ENCODE measurements at places on chromosomes 1 and 21.
A peak's percentile ranks its signal among the peaks of the same experiment; 100 is the strongest.

DNA sequence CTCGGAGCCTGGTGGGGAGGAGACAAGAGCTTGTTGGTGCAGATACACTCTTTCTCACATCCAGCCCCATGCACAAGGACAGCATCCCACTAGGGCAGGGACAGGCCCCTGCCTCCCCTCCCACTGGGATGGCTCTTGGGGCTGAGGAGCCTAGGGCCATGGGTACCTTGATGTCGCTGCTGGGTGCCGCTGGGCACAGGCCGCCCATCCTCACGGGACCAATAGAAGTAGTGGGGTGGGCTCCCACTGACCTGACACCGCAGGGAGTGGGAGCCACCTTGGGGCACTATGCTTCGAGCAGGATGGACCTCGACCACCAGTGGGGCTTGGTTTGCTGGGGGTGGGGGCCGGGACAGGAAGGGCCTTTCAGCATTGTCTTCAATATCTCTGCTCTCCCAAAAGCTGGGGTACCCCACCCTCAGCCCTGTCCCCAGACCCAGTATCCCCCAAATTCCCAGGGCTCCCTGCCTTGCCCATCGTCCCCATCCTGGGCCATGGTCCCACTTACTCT is 47.7 kb downstream of the LDLRAD2 start:
- no peak for DNase-seq

- DNase-seq = no peak
Measured at GRCh38 chr1:27868556-27868931, 3.8 kb upstream of the THEMIS2 start.

DNA sequence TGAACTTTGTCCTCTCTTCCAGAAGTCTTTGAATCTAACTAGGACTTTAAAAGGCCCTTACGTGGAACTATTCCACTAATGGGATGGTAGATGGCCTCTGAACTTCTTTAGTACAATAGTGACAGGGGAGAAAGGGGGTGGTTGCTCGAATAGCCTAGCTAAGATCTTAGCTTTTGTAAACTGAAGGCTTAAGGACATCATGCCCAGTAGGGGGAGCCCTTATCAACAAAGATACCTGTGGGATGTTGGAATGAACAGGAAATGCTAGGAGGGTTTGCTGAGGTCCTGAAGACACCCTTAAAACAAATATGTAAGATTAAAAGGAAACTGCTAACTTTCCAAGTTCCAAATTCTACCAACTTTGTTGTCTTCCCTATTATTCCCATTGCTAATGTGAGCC is 33.2 kb downstream of the NHLH2 start:
- no peak for DNase-seq

DNA sequence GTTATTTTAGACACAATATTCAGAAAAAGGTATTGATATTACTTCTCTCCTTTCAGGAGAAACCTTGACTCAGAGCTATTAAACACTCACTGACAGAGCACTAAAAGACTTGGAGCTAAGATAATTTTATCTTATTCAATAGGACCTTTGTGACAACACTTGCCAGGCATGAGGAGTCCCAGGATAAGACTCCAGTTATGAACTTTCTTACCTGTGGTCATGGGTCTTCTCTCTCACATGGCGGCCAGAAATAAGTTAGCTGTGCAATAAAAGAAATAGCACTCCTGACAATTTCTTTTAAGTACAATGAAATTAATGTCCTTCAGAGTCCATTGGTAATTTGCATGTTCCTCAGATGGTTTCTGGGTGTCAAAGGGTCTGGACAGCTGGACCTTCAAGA is 382.1 kb downstream of the BRINP3 start:
- no peak for DNase-seq

DNA sequence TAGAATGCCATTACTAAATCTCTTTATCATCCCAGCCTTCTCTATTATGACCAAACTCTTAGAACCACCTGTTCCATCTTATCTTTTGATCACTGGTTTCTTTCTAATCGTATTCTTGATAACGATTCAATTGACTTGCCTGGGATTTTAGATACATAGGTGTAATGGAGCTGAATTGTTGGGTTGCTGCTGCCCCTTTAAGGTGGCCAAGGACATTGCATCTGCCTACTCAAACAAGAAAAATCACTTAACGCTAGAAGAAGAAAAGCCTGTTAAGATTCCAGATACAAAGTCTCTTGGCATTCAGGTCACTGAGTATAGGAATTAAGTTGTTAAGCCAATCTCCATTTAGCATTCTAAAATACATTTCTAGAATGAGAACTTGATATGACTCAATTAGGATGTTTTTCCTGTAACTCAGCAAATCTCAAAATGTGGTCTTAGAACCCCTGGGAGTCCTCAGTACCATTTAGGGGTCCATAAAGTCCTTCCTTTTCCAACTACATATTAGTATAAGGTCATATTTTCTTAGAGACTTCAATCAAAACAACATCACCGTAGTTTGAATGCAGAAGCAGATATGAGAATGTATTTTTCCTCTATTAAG is 12.4 kb downstream of the NEXN start:
- no peak for DNase-seq

GRCh38 chr1:29532285-29532684 is 296.0 kb downstream of the PTPRU start:
- DNase-seq = no peak

- DNase-seq = no peak
Measured at GRCh38 chr1:25724201-25724600, 75.8 kb upstream of the SELENON start.

GRCh38 chr1:222618001-222618879 is at the start of gene MIA3:
Gene MIA3, plus strand, starts transcription at chr1:222618097. Its CDS starts 14 bp downstream, at chr1:222618111.
- DNase-seq = peak; percentile 74

DNA sequence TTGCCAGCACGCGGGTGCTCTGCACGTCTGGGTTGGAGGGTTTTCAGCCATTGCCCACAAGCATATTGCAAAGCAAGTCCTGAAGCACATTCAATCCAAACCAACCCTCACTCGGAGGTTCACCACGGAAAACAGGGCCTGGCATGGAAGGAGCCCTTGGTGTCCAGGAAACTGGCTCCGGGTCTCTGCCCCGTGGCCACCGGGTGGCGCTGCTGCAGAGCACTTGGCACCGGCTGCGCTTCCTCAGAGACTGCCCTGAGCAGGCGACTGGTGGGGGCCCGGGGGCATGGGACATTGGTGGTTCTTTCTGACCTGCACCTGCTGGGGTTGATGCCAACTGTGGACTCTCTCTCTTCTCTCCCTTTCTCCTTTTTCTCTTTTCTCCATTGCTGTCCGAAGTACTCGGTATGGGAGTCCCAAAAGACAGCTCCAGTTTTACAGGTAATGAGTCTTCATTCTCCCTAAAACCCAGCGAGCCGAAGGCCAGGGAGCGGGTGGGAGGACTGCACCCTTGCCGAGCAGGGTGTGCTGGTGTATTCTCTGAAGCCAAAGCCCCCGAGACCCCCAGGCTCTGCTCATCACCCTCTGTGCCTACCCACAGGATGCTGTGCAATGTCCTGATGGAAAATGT is 4.1 kb upstream of the KCNAB2 start:
- peak; percentile 35 for DNase-seq

- no peak for DNase-seq
Measured at GRCh38 chr1:111542187-111542586, 38.8 kb upstream of the ADORA3 start.

GRCh38 chr1:165871311-165872067 is 44.1 kb downstream of the UCK2 start:
- peak; percentile 18 for DNase-seq

GRCh38 chr1:230391776-230392535 is 34.2 kb downstream of the PGBD5 start:
- DNase-seq = no peak

GRCh38 chr1:112026016-112026415 is 36.5 kb upstream of the KCND3 start:
- no peak for DNase-seq

GRCh38 chr1:198605406-198605805 is 33.4 kb upstream of the PTPRC start:
- peak; percentile 24 for DNase-seq

DNA sequence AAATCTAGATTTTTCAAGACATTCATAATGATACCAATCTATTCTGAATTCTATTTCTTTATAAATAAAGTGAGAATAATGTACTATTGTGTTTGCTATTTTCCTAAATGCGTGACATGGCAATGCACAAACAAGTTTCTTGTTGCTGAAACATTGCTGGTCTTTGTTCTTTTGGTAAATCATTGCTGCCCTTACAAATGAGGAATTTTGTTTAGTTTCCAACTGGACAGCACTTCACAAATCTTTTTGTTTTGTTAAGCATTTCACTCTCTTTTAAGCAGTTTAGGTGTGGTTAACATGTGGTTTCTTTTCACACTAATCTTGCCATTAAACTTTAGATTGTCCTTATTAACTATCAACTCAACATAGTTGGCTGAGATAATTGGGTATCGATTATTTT is 94.6 kb downstream of the LRRC7 start:
- no peak for DNase-seq

- no peak for DNase-seq
Measured at GRCh38 chr1:204728456-204728855, 42.9 kb upstream of the LRRN2 start.

GRCh38 chr1:183070923-183071618 is 47.9 kb downstream of the LAMC1 start:
- DNase-seq = no peak

- no peak for DNase-seq
Measured at GRCh38 chr1:190328361-190328760, 149.3 kb downstream of the BRINP3 start.

DNA sequence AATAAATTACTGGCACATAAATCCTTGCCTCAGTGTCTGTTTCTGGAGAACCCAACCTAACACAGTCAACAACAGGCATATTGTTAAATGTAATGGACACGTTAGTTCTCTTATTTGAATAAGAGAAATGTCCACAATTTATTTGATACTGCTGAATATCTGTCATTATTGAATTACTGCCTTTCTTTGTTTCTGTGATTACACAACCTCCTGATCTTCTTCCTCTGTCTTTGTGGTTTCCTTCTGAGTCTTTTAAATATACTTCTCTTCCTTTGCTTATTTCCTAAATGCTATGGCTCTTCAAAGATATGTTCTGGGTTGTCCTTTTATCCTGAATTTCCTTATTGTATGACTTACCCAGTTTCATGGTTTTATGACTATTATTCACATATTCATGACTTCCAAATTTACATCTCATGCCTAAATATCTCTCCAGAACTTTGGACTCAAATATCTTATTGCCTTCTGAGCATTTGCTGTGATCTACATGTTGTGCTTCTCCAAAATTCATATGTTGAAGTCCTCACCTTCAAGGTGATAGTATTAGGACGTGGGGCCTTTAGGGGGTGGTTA is 39.9 kb downstream of the MSH4 start:
- no peak for DNase-seq

DNA sequence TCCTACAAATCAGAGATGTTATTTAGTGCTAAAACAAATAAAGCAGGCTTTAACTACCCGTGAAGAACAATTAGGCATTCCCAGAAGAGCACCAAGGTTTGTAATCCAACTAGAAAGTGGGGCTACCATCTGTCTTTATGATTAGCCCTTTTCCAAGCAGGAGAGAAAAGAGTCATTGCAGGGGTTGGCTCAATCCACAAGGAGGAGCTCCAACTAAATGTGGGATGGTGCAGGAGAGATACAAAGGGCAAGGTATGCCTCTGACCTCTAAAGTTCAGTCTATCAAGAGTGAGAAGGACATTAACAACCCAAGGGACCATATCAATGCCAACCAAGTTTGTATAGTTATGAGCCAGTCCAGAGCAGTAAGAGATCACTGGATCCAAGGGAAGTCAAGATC is 382.7 kb upstream of the DUSP10 start:
- no peak for DNase-seq

DNA sequence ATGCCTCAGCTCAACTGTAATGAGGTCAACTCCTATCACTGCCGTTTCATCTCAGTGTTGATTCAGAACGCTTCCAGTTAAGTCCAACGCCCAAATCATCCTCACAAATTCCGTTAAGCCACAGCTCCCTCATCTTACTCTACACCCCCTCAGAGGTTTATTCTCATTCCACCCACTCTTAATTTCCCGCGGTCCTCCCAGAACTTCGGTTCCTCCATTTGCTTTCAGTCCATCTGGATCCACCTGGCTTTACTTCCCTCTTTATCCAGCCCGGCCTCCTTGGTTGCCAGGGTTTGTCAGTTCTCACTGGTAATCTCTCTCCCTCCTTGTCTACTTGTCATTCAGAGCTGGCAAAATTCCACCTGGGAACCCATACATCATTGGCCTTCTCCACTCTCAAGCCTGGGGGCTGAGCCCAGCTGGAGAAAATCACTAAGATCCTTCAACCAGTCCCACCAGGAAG is 51.3 kb upstream of the RUNX1 start:
- no peak for DNase-seq

DNA sequence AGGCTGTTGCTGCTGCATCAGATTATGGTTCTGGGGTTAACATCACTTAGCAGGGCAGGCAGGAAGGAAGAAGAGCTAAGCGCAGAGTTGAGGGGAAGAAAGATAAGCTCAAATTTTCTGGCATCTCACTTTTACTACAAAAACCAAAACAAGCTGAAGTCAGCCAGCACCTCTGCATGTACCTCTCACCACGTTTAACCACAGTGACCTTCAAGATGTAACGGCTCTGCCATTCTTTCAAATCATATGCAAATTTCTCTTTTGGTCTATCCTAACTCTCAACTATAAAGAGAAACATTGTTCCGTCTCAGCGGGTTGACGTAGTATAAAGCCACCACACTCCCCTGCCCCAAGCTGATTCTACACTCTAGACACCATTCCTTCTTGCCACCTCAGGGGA is 154.4 kb downstream of the OMA1 start:
- no peak for DNase-seq

GRCh38 chr1:19762175-19762779 is 37.4 kb downstream of the TMCO4 start:
- DNase-seq = peak; percentile 30

GRCh38 chr1:32889731-32890278 is 3.5 kb downstream of the HPCA start:
- DNase-seq = no peak
